ENCODE measurements at places on chromosomes 7 and 10.
A peak's percentile ranks its signal among the peaks of the same experiment; 100 is the strongest.

DNA sequence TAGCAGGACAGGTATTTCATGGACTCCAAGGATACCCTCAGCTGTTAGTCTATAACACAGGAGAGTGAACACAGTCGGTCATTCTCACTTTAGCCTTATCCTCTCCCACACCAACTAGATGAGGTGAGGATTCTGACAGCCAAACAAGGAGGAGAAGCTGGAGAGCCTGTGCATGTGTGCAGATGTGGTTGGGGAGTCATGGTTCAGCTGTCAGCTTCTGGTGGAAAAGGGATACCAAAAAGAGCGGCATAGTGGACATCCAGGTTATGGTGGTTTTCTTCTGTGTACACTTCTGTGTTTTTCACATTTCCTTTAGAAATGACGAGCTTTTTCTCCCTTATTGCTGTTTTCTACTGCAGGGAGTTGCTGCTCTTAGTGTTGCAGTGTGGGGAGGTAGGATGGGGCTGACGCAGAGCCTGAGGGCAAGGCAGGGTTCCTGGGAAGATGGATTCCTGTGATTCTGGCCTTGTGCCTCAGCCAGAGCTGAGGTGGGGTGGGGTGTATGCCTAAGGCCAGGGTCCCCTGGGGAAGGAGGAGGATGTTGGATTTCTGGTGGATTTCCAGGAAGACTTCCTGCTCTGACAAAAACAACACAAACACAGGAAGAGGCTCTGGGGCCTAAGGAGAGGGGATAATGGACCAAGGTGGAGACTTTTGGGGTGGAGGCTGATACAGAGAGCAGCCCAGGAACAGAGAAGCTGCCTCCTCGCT, 26.6 kb downstream of the PLAU start:
- DNase-seq: no peak

GRCh38 chr10:129605986-129606518, 139.0 kb downstream of the MGMT start:
- DNase-seq: peak; percentile 92

GRCh38 chr10:19819419-19820033, 3.3 kb downstream of the PLXDC2 start:
- DNase-seq: peak; percentile 3

DNA sequence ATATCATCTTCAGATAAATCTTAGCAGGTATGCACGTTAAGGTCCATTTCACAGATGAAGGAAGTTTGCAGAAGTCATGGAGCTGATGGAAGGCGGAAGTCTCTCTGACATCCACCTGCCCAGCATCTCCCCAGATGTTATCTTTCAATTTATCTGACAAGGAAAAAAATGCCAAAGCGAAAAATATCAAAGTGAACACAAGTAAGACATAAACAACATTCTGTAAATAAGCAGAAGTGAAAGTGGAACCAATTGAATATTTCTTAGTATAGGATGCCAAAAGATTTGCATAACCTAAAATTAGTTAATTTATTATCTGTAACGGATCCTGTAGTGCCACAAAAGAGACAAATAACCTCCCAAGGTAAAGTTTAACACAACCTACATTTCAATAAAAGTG, 73.6 kb upstream of the NEBL start:
- DNase-seq: no peak

- DNase-seq: no peak
Measured at GRCh38 chr7:17367502-17367901, 69.0 kb downstream of the AHR start.

- DNase-seq: no peak
Measured at GRCh38 chr10:77359287-77359691, 278.3 kb downstream of the KCNMA1 start.

- DNase-seq: no peak
Measured at GRCh38 chr7:73698410-73698809, 15.0 kb downstream of the BUD23 start.

DNA sequence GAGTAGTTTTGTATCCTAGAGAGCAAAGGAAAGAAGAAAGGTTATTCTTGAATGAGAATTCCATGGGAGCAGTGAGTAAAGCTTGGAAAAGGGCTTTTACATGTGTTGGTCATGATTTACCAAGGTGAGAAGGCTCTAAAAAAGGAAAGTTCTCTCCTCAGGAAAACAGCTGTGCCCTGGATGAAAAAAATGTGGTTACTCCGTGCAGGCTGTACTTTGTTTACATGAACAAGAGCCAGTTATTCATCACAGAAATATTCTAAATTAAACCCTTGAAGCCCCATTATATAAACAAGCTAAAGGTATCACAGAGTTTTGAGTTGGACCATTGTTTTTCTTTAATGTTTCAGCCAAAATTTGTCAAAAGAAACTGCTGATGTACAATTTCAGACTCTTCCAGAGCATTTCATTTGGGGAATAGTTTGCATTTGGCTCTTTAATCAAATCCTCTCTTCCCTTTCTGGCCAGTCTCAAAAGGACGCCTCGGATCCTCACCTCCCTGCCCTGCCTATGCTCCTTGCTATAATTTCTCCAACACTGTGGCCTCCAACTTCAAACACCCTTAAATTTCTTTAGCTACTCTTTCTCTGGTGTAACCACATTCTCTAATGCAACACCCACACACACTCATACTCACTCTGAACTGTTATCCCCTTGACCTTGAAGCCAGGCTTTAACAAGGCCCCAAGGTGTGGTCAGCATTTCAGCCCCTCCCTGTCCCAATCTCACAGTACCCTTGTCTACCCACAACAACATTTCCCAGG, 47.4 kb downstream of the AFAP1L2 start:
- no peak for DNase-seq

DNA sequence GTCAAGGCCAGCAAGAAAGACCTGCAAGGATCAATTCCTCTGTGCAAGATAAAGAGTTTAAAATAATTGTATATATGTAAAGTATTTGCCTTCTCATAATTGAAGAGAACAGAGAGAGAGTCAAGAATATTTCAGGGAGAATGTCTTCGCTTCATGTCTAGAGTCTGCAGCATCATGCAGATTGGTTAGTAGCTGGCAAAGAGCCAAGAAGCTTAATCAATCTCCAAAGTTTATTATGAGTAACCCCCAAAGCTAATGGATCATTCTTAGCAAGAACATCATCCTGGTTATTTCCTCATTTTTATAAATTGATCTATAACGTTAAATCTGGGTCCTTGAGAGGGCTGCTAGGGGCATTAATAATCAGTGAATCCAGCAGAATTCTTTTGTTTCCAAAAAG, 38.9 kb upstream of the CTBP2 start:
- no peak for DNase-seq

DNA sequence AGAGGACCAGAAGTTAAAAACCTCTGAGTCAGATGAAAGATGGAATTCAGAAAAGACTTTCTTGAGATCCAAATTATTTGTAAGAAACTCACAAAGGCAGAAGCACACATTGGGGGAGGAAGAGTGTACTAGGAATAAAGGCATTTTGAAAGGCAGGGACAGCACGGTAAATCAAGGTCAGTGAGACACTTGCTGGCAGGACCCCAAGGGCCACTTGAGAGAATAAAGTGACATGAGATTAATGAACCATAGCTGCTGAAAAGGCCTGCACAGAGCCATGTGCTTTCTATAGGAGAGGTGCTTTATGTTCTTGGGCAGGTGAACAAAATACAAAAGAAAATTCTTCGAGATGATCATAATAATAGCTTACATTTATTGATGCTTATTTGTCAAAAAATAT, 929.9 kb upstream of the MBL2 start:
- DNase-seq: no peak

DNA sequence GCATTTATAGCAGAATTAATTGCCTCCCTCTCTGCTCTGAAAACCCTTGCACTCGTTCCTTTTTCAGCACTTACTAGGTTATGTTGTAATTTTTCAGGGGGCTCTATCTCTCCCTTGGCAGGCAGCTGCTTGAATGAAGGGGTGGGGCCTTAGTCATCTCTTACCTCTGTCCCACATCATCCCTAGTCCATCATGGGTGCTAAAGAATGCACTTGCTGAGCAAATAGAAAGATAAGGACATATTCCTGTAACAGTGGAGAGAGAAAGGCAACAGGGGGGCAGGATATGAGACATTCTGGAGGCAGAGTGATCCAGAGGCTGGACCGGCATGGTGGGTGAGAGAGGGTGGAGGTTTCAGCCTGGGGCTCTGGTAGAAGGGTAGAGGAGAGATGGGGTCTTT, 60.0 kb downstream of the MINDY4 start:
- no peak for DNase-seq

DNA sequence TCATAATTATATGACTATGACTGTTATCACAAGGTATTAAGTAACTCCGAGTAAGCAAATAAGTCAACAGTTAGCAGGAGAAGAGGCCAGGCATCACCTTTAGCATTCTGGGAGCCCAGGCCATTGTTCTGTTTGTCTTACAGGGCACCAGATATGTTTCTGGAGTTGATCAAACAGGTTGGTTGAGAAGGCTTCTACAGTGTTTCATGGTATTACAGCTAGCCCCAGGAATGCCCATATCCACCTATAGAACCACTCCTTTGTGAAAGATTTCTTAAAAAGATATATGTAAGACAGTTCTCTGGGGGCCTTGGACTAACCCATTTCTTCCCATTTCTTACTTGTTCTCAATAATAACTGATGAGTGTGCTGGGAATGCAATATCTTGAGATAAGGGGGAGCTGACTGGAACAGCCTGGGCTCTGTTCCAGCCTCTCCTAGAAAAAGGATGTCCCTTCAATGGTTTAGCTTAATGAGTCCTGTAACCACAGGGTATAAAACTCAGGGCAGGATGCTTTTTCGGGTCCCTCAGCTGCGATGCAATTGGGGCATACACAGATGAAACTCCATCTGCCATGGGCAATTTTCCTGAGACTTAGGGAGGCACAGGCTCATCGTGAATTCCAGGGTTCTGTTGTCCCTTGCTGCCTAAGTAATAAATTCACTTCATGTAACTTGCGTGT, 286.4 kb downstream of the BAMBI start:
- no peak for DNase-seq

DNA sequence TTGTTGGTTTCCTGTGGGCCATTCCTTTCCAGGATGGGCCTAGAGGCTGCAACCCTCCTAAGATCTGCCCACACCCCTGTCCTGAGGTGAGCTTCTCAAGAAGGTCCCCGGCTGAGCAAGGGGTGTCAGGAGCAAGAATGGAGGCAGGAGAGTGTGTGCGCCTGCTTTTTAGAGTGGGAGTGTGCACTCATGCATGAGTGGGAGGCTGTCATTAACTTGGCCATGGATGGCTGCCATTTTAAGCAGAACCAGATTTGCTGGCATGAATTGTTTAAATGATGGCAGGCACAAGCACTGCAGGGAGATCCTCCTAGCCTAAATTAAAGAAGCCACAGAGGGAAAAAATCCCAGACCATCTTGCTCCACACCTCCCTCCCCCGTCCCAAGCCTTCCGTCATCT, 2.9 kb upstream of the SGPL1 start:
- no peak for DNase-seq

- DNase-seq: no peak
Measured at GRCh38 chr10:60490013-60490412, 100.3 kb upstream of the ANK3 start.

DNA sequence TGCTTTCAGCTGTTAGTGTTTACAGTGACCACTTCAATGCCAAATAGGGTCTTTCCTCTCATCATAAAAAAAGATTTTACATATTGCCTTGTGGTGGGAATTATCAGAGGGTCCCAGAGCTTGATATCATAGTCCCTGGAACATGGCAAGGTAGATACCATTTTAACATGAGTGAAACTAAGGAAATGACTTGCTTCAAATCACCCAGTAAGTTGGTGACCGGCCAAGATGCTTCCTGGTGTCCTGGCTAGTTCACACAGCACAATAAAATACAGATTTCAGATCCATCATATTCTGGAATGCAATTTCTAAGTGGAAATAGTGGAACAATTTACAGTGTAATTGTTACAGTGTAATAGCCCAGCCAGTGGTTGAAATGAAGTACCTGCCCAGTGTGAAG, 36.6 kb downstream of the CNNM1 start:
- no peak for DNase-seq

- no peak for DNase-seq
Measured at GRCh38 chr10:119116326-119116951, 12.5 kb downstream of the DENND10 start.

DNA sequence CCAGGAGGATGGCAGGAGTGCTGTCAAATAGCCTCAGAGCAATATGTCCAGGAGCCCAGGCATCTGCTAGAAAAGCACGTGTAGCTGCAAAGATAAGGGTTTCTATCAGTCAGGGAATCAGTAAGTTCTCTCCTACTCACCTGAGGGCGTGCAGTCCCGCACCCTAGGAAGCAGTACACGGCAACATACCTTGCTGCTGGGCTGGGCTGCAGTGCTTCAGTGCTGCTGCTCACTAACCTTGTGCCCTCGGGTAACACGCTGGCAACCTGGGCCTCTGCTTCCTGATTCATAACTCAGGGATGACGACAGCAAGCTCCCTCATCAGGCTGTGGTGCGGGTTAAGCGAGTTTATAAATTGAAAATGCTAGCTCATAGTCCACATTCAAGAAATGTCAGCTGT, 29.5 kb upstream of the CCNY start:
- DNase-seq: no peak

- DNase-seq: no peak
Measured at GRCh38 chr10:21515361-21516241, 9.9 kb downstream of the SKIDA1 start.

GRCh38 chr7:103951311-103951710, 38.1 kb downstream of the RELN start:
- no peak for DNase-seq

DNA sequence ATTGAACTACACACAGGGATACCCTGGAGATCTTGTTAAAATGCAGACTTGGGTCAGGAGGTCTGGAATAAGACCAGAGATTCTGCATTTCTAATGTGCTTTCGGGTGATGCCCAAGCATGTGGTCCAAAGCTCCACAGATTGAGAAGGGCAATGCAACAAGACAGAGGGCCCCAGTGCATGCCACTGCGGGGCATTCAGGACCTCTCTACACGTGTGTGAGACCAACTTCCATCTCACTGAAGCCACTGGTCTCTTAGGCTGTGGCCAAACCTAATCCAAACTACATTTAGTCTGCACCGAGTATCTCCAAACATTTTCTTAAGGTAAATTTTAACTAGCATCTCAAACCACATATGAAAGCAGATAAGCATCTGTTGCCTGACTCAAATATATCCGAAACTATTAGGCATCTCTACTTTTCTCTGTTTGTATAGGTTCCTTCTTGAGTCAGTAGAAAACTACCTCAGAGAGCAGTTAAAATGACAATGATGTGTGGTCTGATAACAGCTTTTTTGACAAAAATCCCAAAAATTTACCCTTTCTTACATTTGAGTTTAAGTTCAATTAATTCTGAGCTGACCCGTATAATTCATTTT, 107.5 kb downstream of the ELMO1 start:
- DNase-seq: no peak
